ENCODE measurements at places on chromosomes 4 and X.
A peak's percentile ranks its signal among the peaks of the same experiment; 100 is the strongest.

GRCh38 chrX:43656005-43656494 lies at the start of gene MAOA:
MAOA (plus strand) TSS chrX:43656299; CDS start chrX:43656342, 43 bp downstream.
- no peak for DNase-seq

- no peak for DNase-seq
Measured at GRCh38 chr4:82773057-82773456, 25.5 kb downstream of the SCD5 start.

- no peak for DNase-seq
Measured at GRCh38 chrX:66164931-66165330, 884 bp downstream of the HEPH start.

DNA sequence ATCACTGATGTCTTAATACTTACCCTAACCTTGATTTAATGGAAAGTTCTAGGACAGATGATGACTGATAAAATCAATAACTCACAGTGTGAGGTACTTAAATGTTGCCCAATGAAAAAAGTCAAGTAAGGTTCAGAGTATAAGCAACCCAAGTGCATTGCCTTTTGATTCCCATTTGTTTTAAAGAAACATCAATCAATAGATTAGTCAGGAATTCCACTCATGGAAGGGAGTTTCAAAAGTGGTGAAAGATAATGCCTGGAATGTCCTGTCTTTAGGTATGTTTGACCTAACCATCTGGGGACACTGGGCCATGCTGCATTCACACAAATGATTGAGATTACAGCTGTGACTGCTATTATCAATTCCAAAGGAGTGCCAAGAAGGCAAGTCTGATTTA lies 259.7 kb downstream of the PPARGC1A start:
- no peak for DNase-seq

DNA sequence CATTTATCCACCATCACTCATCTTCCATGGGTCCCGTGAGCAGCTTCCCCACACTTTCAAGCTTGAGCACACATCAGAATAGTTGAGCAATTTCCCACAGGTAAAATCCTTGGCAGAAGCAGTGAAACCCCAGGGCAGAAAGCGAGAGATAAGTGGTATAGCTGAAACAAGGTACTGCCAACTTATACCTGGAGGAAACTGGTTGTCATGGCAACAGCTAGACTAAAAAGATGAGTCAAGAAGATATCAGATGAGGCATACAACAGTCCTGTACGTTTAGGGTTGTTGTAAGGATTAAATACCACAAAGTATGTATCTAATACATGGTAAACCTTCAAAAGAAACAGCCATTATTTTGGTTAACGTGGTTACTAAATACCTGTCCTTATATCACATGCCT lies 66.9 kb upstream of the PHOX2B start:
- no peak for DNase-seq

DNA sequence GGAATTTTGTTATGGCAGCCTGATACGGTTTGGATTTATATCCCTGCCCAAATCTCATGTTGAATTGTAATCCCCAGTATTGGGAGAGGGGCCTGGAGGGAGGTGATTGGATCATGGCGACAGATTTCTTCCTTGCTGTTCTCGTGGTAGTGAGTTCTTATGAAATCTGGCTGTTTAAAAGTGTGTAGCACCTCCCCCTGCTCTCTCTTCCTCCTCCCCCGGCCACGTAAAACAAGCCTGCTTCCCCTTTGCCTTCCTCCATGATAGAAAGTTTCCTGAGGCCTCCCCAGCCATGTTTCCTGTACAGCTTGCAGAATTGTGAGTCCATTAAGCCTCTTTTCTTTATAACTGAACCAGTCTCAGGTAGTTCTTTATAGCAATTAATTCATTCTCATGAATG lies 37.9 kb downstream of the SUPT20HL2 start:
- DNase-seq, result no peak

DNA sequence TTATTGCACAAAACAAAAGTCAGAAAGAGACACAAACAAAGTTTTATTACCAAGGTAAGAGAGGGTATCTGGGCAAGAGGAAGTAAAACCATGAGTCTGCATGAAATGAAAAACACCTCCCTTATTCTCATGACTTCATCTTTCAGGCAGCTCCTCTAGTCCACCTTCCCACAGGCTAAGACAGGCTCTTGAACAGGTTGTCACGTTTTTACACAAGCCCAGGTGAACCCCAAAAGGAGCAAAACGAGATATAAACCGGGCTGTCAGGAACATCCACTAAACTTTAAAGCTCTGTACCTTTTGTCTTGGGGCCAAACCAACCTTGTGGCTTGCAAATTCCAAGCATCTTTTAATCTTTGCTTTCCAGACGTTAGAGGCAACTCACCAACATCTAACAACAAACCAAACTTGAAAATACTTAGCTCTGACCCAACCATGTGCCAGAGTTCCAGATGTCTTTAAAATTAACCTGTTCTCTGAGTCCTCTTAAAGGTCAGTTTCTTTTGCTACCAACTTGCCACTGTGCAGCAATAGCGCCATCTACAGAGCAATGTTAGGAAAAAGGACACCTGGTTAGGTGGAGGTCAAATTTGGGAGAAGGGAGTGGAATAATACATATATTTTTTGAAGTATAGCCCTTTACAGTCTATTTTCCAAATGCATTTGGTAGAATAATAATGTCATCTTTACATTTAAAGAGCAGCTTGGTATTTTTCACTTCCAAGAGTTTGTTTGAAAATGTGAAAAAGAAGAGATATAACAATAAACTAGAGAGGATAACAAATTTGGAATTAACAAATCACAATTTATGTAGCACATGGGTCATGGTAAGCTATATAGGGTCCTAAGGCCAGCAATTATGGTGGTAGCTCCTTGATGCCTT lies 73.1 kb downstream of the QRFPR start:
- peak; percentile 8 for DNase-seq

DNA sequence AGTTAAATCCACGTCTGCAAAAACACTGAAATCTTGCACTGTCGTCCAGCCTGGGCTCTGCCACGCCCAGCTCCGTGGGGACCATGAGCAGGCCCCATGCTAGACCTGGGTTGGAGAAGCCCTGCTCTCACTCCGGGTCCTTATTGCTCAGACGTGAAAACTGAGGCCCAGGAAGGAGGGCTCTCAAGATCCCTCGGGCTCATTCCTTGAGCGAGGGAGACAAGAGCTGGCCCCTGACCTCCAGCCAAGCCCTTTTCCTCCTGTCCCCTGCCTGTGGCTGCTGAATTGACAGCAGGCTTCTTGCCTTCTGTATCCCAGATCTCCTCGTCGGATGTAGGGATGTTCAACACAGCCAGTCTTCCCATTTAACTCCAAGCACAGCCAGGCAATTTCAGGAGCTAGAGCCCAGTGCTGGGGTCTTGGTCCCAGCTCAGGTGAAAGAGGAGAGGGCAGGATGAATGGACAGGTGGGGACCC lies 109.5 kb downstream of the CPZ start:
- no peak for DNase-seq

- DNase-seq, result no peak
Measured at GRCh38 chr4:56976837-56977320, 527 bp downstream of the NOA1 start.
